ENCODE measurements at places on chromosomes 6 and 20.
A peak's percentile ranks its signal among the peaks of the same experiment; 100 is the strongest.

DNA sequence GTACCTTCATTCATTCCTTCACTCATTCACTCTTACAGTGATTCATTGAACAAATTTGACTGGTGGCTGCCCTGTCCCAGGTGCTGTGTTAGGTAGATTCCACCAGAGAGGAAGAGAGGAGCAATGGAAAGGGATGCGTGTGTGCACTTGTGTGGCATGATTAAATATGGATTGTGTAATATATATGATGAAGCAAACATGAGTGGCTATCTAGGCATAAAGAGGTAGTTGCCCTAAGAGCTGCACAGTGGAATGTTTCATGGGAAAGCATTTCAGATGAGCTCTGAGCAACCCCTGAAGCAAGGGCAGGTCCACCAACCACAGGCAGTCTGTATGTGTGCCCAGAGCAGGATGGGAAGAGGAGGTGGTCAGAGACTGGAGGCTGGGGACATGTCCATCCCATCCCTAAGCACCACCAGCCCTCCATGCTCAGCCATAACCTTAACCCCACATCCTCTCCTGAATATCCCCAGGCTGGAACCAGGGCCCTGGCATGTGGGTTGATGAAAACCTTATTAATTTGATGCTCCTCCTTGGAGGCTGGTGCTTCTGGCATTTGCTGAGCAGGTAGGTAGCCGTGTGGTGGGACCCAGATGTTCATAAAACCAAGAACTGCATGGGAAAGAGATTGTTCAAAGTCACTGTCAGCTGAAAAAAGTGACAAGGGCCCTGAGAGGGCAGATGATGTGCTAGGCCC, 226.2 kb downstream of the SYNDIG1 start:
- no peak for DNase-seq

- DNase-seq: no peak
These were observed 195.9 kb downstream of the AKAP7 start for GRCh38 chr6:131331151-131331550.

DNA sequence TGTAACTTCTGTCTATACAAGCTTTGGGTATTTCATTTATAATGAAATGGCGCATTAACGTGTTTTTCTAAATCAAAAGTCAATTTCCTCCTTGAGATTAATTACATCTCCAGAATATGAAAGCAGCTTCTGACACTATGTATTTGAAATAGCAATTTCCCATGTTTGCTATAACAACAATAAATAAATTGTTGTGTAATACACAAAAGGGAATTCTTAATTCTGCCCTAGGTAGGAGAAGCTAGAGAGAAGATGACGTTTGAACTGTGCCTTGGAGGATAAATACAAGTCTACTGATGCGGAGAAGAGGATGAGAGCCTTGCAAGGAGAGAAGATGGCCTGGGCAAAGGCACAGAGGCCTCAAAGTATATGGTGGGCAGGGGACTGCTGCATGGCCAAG, 7.6 kb upstream of the HLA-DOA start:
- DNase-seq: no peak

DNA sequence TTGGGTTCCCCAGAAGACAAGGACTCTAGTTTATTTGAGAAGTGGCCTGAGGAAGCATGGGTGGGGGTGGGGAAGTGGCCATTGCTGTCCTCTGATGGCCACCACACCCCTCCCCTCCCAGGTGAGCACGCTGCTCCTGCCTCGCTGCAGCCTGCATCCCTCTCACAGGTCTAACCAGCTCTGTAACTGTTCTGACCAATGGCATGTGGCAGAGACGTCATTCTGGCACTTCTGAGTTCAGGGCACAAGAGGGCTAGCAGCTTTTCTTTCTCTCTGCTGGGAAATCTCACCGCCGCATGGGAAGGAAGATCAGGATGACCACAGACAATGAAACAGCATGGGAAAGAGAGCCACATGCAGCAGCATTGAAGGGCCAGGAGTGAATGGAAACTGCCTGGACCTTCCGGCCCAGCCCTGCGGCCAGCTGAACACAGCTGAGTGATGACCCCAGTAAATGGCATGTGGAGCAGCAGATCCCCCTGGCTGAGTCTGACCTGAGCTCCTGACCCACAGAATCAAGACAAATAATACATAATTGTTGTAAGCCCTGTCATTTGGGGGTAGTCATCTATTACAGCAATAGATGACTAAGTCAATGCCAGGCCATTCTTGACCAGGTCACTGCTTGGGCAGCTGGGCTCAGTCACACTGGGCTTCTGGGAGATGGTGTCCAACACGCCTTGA, 179.8 kb downstream of the LINC00237 start:
- DNase-seq: no peak

DNA sequence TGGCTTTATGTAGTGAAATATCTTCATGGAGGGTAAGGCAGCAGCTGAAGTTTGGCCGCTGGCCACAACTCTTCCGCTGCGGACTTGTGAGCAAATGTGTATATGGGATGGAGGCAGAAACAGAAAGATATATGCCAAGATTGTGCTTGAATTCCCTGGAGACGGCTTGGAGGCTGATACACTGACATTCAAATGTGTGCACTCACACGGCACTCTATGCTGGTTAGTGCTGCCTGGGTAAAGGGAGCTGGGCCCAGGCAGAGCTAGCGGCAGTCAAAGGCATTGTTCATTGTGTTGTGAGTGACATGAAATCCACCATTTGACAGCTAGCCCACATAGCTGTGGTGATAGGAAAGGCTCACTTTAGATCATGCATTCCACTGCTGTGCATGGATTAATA, 202.7 kb downstream of the CLIC5 start:
- DNase-seq: no peak

DNA sequence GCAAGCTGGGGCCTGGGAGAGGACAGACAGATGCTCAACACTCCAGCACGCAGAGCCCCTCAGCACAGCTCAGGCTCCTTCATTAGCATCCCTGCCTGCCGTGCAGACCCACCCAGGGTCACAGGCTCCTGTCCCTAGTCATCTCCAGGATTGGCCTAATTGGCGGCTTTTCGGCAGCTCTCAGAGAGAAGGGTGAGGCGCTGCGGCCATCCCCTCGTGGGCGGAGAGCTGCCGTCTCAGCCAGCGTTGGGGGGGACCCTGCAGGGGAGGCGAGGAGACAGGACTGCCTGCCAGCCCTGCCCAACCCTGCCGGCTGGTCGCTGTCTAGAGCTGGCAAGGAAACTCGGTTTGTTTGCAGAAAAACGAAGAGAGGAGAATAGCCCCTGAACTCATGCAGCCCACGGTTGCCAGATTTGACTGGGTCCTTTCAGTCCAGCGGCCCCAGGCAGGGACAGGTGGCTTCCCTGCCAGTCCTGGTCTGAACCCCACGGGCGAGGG, 26.8 kb downstream of the BHLHE23 start:
- no peak for DNase-seq

DNA sequence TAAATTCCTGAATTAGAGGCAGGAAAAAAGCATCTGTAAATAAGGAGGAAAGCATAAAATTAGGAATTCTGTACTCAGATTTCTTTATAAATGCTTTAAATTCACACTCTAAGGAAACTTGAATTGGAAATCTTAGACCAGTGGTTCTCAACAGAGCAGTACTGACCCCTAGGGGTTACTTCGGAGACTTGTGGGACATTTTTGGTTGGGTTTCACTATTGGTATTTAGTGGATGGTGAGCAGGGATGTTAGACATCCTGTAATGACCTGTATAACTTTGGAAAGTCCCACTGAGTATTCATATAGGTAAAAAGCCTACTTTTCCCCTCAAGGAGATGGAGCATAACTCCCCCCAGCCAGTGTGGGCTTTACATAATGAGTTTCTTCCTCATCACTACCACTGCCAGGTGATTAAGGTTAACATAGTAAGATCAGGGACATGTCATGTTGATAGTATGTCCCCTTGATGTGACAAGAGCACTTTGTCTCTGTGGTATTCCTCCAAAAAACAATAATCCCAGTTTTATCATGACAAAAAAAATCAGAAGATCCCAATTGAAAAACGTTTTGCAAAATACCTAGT, 31.0 kb downstream of the GLO1 start:
- peak; percentile 28 for DNase-seq

GRCh38 chr20:13009682-13010406, 1.1 kb downstream of the SPTLC3 start:
- DNase-seq: peak; percentile 3

DNA sequence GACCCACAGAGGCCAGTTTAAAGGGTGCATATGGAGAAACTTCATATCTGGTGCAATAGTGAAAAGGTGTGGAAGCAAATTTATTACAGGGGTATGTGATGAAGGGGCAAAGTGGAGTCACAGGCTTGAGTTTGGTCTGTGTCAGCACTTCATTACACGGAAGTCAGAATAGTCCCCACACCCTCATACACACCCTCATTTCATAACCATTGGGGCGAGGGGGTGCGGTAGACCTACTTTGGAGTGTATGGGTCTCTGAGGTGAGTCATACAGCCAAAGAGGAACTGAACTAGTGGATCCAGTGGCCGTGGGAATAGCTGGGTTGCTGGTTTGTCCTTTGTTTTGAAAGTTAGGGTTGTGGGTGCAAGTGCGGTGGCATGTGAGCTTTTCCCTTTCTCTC, 3.3 kb downstream of the TM9SF4 start:
- DNase-seq: no peak

DNA sequence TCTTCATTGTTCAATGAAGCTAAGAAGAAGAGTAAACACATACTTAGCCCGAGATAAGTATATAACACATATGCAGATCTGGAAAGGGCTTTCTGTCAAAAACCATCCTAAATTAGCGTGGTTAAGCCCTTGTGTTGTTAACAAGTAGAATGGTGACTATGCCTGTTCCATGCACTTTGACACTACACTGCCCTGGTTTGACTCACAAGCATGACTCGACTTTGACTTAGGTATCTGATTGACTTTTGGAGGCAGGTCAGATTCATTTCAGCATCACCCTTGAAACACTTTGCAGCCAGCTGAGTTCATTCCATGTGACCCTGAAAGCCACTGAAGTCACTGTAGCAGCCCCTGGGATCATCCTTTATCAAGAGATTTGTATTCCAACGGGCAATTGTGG, 239.8 kb downstream of the TBX18 start:
- DNase-seq: no peak

DNA sequence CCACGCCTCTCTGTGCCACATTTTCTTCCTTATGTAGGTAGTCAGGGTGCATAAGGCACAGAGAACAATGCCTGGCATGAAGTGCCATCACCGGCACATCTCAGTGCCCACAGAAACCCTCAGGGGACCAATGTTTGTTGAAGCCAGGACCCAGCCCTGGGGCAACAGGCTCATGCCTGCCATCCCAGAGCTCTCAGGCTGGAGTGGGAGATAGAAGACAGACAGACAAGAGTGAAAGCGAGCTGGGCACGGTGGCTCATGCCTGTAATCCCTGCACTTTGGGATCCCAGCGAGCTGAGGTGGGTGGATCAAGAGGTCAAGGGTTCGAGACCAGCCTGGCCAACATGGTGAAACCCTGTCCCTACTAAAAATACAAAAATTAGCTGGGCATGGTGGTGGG, 13.5 kb downstream of the EFCAB8 start:
- DNase-seq: no peak

- DNase-seq: no peak
These were observed 92.2 kb upstream of the HIVEP1 start for GRCh38 chr6:11919771-11920440.

DNA sequence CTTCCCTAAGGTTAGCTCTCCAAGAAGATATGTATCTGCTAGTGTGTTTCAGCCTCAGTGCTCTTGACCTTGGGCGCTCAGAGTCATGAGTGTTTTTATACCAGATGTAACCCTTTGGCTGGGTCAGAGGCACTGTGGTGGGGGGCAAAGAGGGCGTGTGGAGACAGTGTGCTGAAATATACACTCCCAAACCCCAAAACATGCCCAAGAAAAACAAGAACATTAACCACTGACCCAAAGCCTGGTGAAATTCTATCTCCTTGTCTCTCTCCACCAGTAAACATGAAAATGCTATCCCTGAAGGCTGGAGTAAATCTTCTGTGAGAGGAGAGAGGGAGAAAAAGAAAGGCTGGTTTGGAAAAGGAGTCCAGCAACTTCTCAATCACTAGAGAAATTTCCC, 47.9 kb downstream of the ISM1 start:
- DNase-seq: no peak

- DNase-seq: no peak
These were observed 39.2 kb upstream of the TLDC2 start for GRCh38 chr20:36836591-36837269.

DNA sequence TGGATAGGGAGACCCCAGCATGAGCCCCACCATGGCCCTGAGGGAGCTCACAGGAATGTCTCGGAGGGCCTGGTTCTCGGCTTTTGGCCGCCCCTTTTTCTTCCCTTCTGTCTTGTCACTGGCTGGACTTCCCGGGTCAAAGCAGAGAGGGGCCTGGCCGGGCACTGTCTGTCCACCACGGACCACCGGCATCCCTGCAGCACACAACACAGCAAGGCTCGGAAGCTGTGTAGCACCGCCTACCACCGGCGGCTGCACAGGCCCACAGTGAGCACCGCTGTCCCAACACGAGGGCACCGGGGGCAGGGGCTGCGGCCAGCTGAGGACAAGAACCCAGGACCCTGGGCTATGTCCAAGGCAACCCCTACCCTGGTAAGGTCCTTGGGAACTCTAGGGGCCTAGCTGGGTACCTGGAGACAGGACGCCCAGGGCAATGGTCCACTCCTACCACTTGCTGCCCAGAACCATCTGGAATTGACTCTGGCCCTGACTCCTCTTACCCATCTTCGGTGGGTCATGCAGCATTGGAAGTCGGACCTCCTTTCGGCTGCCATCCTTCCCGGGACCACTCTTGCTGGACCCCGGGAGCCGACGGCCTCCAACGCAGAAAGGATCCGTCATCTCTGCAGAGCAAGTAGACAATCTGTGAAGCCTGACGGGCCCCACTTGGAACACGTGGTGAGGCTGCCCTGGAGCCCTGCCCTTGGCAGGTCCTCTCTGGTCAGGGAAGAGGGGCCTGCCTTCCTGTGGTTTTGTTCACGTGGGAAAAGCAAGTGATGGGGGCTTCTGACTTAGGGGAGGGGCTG, 2.2 kb downstream of the ZNF512B start:
- no peak for DNase-seq

DNA sequence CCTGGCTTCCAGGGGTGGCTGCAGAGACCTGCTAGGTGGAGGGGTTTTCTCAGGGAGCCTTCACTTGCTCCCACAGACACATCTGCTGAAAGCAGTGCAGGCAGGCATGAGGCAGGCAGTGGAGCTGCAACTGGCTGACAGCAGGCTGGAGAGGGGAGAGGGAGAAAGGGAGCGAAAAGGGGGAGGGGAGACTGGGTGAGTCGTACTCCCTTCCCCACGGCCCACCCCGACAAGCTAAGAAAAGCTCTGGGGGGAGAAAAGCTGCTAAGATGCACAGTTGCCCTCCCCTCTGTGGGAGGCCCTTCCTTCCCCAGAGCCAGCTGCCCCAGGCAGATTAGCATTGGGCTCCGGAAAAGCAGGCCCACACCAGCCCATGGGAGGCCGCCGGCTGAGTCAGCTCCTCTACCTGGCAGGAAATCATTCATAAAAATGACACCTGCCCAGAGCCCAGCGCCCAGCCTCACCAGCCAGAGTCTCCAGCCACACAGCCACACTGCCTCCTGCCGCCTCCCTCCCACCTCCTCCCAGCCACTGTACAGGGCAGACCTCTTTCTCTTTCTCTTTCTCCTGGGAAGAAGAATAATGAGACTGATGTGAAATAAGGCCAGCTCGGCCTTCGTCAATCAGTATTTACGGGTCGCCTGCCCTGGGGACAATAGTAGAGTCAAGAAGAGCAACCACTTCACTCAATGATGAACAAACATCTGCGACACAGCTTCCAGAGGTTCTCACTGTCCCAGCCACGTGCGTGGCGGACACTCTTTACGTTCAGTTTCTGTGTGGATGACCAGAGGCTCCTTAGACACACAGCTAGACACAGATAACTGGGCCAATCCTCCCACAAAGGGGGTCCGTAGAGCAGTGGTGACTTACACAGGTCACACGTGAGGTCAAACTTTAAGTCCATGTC, 7.7 kb upstream of the C20orf203 start:
- DNase-seq: no peak

Data from GM12892 (cell line).